Right ventricle myocardium superior (tissue), 1 donor: ENCODE measurements at places on chromosomes 2 and 18. TPM values are rescaled to one million over a fixed set of nuclear protein-coding genes. Genes with fewer than 3 reads are reported as not detected.
A peak's percentile ranks its signal among the peaks of the same experiment; 100 is the strongest.

The MSTN gene
- not detected for total RNA-seq

The NT5C1B gene
- total RNA-seq: not detected

The DLX2 gene
- total RNA-seq: not detected

GRCh38 chr2:1799174-1799573, 54.9 kb upstream of the PXDN start:
- DNase-seq: no peak

DNA sequence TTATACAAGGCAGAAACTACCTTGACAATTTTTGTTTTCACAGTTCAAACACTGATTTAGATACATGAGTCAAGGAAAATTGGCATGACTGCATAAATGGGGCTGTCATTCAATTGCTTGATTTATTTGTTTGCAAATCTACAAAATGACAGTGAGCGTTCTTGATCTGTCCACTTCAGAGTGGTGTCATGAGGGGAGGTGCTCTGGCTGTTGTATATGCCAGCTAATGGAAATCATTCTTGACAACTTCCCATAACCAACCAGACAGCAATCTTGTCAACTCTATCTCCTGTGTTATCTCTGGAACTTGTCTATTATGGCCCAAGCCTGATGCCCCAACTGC, 120.6 kb upstream of the UGP2 start:
- DNase-seq: no peak

DNA sequence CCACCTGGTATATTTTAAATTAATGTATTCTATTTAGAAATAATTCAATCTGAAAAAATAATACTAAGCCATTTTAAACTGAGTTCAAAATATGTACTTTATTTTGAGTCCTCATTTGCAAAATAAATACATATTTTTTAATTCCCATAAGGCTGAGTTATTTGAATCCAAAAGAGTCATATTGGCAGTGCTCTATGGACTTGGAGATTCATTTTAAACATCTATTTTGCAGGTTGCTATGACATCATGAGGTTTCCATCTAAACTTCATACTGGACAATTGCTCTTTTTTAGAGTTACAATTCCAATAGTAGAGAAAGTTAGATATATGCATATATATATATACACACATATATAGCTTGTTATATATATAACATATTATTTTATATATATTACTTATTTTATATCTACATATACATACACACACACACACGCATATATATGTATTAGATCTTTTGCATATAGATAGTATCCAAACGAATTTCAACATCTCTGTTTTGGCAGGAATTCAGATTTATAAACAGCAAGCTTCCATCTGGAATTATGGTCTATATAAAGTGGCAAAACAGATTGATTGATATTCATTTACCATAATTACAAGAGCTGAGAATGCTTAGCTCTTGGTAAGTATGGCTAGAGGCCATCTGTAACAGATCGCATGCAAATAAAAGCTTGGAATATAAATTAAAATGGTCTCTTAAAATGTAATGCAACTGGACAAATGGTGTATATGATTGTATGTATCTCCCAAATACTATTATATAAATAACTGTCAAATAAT, 34.9 kb downstream of the NOL4 start:
- DNase-seq: no peak

GRCh38 chr2:120732506-120733237, 3.0 kb upstream of the GLI2 start:
- no peak for DNase-seq

- no peak for DNase-seq
Observed at GRCh38 chr2:182426082-182426917, 536 bp downstream of the PDE1A start.

- peak; percentile 50 for DNase-seq
Observed at GRCh38 chr2:147844697-147845410, at the start of gene ACVR2A. Gene ACVR2A, plus strand, starts transcription at chr2:147845029. Its CDS starts 124 bp downstream, at chr2:147845153.

GRCh38 chr2:96703021-96703751, 36.7 kb downstream of the LMAN2L start:
- DNase-seq: no peak

- no peak for DNase-seq
Observed at GRCh38 chr2:49837561-49838293, 683.4 kb upstream of the FSHR start.

- no peak for DNase-seq
Observed at GRCh38 chr2:172484253-172484652, 56.9 kb downstream of the ITGA6 start.

- DNase-seq: no peak
Observed at GRCh38 chr2:118932949-118933348, 9.0 kb upstream of the MARCO start.

GRCh38 chr2:27121906-27122305, 1.7 kb upstream of the ABHD1 start:
- no peak for DNase-seq

DNA sequence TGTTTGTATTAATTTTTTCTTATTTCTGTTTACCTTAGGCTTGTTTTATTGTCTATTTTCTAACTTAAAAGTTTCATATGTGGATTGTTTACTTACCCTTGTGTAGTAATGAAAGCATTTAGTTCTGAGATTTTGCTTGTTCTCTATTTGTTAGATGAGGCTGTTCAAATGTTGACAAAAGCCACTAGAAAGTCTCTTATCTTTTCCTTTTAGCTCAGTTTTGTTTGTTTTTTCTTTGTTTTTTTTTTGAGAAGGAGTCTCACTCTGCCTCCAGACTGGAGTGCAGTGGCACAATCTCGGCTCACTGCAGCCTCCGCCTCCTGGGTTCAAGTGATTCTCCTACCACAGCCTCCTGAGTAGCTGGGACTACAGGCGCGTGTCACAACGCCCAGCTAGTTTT, 30.9 kb downstream of the USP14 start:
- DNase-seq: no peak

DNA sequence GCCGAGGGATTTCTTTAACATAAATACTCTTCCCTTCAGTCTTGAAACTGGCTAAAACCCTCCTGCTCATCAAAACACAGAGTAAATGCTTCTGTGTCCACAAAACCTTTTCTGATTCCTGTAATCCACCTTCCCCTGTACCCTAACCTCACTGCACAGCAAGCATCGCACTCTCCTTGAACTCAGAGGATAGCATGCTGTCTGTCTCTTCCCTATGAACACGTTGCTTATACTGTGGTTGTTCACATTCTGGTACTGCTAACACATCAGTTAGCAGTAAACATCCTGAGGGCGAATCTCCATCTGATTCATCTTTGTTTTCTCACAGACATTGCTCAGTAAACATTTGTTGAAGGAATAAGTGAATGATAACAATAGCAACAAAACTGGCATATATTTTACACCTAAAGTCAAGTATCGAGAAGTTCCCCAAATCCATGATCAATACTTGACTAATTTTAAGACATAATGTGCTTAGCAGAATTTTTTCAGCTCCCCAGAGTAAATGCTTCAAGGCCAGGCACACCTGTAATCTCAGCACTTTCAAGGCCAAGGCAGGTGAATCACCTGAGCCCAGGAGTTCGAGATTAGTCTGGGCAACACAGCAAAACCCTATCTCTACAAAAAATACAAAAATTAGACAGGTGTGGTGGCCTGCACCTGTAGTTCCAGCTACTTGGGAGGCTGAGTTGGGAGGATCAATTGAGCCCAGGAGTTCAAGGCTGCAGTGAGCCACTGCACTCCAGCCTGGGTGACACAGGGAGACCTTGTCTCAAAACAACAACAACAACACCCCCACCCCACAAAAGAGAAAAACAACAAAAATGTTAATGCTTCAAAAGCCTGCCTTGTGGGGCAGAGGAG, 45.6 kb upstream of the LPIN2 start:
- no peak for DNase-seq

DNA sequence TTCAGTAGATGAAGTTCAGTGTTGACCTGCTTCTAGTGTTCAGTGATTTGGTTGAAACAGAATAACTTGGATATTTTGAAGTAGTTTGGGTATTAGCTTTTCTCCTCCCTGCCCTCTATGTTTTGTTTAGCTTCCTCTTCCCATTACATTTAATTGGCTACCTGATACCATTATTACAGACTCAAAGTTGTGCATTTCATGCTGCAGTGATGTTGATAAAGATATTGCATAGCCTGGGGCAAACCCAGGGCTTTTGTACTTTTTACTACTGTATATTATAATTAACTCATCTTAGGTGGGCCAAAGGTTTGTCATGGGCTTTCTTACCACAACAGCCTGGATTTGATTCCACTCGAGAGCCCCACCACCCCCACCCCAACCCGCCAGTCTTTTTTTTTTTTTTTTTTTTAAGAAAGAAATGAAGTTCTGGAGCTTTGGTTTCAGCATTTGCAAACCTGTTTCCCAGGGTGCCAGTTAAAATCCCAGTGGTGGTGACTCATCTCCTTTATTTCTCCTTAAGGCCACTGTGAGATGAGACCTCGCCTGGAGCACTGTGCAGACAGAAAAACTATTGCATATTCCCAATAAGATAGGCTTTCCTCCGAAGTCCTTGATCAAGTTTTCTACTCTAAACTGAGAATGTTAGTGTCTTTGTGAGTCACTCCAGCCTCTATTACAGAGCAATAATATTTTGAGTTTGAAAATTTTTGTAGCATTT, 393.7 kb upstream of the FANCL start:
- DNase-seq: no peak
